ENCODE measurements at places on chromosomes 4 and X. TPM values are rescaled to one million over a fixed set of nuclear protein-coding genes. Genes with fewer than 3 reads are reported as not detected.

The VMA21 gene
- 10.0 TPM for total RNA-seq

The FGFR3 gene
- total RNA-seq = 3.7 TPM

The GLRB gene
- total RNA-seq = 8.4 TPM

The BMPR1B gene
- total RNA-seq = 3.8 TPM

The NUP62CL gene
- not detected for total RNA-seq

The XKRX gene
- not detected for total RNA-seq

The PTPN13 gene
- 20.8 TPM for total RNA-seq

The IRF2 gene
- 39.6 TPM for total RNA-seq

The CXCL11 gene
- total RNA-seq = not detected

The TBC1D8B gene
- total RNA-seq = 7.1 TPM

The ZCCHC4 gene
- total RNA-seq = 1.7 TPM

The POU4F2 gene
- total RNA-seq = not detected
